ENCODE measurements at places on chromosomes 12 and 14.

GRCh38 chr14:65461730-65462129 lies 49.2 kb downstream of the FUT8 start:
- DNase-seq: no peak

DNA sequence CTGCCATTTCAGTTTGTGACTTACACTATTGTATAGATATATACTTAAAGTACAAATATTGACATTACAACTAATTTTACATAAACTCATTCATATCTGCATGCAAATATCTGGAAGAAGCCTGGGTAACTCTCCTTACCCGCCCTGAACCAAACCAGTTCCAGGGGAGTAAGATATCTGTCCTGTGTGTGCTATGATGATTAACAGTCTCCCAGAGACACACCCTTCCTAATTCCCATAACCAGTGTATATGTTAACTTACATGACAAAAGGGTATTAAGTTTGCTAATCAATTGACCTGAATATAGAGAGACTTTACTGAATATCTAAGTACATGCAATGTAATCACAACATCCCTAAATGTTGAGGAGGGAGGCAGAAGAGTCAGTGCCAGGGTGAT lies 23.0 kb downstream of the PRB3 start:
- no peak for DNase-seq

DNA sequence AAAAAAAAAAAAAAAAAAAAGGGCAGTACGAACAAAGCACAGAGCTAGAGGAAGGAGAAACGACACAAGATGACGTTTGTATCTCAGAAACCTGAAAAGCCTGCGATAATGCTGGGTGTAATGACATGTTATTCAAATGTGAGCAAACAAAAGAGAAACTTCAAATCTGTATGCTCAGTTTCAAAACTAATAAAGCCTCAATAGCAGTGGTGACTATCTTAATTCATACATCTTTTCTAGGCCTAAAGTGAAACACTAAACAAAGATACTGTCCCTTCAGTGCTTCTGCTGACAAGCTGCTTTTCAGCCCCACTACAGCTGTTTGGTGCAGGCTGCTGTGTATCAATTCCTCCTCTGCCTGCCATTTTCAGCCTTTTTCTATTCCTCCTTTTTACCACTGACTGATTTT lies 15.8 kb downstream of the ITPR2 start:
- no peak for DNase-seq

DNA sequence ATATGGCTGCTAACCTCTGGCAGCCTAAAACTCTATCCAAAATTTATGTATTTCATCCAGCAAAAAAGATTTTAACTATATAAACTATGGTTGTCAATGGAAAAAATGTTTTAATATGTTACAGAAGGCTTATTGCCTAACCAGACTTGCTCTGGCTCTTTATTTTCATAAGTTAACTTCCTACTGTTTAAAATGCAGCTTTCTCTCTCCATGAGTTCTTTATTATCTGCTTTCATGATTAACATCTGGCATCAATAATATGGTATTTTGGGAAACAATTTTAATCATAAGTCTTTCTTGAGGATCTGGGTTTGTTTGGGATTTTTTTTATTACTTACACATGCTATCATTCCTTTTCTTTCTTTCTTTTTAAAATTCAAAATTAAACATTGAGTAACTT lies 20.5 kb downstream of the KERA start:
- no peak for DNase-seq

DNA sequence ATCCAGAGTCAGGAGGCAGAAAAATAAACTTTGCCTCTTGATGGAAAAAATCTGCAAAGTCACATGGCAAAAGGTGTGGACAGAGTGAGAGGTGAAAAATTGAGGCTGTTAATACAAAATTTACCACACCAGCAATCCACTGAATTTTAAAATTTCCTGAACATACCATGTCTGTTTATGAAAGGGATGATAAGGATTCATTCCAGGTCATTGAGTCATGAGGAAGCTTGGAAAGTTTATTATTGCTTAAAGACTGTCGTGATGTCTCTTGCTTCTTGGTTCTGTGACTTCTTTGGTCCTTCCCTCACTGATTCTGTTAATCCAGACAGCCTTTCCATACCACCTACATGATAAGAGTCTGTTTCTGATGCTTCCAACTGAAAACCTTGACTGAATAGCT lies 73.2 kb downstream of the TTC6 start:
- DNase-seq: no peak

DNA sequence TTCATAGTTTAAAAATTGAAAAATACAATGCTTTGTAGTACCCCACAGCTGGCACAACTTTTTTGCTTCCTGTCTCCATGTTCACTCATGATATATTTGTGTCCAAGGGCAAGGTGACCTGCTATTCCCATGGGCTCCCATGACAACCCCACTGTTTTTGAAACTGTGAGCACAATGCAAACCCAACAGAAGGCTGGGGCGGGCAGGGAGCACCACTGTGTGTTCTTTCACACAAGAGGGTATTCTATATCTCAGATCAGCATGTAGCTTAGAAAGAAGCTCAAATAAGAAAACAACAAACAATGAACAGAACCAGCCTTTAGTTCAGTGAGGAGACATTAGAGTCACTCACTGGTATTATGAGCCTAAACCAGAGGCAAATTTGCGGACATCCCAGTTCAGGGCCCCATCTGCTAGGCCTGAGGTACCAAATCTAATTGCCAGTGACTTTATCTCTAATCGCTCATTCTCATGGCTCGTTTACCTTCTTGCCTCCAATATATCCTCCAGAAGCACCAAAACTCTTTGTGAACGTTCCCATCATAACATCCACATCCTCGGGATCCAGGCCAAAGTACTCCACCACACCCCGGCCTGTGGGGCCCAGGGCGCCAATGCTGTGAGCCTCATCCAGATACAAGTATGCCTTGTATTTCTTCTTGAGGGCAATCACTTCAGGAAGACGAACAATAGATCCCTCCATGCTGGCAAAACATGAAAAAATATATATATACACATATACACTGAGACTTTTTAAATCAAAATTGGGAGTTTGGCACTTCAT lies 56.4 kb upstream of the ISM2 start:
- DNase-seq: no peak

- DNase-seq: no peak
Measured at GRCh38 chr12:49924628-49925246, 21.0 kb upstream of the FAIM2 start.

DNA sequence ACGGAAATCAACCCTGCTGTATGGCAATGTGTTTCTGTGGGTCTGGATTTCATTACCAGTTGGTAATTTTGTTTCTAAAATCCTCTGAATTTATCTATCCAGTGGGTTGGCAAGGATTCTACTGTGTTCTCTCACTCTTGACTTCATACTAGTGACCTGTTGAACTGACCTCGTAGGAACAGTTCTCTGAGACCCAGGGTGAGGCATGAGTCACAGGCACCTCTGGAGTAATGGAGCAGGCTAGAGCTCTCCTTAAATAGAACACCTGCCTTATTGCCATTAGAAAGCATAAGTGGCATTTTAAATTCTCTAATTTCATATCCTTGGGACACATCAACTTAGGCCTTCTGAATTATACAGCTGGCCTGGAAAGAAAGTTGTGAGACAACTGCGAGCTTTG lies 258.3 kb upstream of the NAV3 start:
- no peak for DNase-seq

DNA sequence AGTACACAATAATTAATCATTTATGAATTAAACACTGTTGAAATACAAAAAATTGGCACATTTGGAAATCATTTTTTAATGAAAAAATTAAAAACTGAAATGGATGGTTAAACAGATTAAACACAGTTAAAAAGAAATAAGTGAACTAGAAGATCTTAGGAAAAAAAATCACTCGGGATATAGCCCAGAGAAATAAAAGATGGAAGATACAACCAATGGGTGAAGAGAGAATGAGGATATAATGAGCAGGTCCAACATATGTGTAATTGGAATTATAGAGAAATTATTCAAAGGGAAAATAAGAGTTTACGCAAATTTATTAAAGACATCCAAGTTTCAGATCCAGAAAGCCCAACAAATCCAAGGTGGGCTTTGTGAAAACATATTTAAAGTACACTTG lies 6.1 kb downstream of the GPR137C start:
- DNase-seq: no peak

GRCh38 chr12:53808023-53808705 lies 56.4 kb upstream of the CISTR start:
- no peak for DNase-seq

GRCh38 chr14:67411820-67412421 lies at the start of gene PLEK2:
TSS of gene PLEK2 (minus strand) at chr14:67412165. CDS start at chr14:67412059, 106 bp downstream.
- DNase-seq: peak; percentile 60

DNA sequence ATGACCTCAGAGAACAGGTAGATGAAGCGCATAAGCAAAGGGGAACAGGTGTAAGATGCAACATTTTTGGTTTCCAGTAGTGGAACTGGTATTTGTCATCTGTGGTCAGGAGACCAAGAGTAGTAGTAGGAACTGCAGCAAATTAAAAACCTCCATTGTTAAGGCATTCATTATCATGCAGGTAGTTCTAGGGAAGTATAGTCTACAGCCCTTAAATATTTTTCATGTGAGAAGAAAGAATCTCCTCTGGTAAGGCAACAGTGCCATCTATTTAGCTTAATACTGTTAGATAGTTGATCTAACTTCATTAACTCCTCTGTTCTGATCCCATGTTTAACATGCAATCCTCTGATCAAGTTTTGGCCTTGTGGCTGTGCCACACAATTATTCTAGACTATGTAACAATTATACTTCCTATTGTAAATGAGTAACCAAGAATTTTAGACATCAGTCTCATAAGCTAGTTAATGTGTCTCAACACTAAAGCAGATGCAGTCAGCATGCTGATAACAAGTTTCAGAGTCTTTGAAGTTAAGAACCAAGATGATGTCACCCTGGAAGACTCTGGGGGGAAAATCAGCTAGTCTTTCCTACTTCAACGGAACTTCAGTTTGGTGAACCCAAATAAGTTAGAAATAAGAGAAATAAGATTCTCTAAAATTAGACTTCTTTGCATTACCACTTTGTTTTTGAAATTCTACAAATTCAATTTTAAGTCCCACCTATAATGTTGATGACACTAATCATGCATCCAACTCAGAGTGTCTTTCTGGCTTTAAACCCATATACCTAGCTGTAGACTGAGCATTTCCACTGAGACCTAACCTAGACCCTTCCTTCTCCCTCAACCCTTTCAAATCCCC lies 70.9 kb downstream of the STXBP6 start:
- DNase-seq: no peak

- DNase-seq: no peak
Measured at GRCh38 chr14:37329189-37330001, 131.7 kb downstream of the MIPOL1 start.

GRCh38 chr14:61516118-61516743 lies 179.1 kb upstream of the HIF1A start:
- DNase-seq: no peak

All from CD4-positive, alpha-beta T cell treated with Interleukin-21 for 1 hour (primary cell).